RWPE1 (cell line): ENCODE measurements at places on chromosomes 1 and 21.

DNA sequence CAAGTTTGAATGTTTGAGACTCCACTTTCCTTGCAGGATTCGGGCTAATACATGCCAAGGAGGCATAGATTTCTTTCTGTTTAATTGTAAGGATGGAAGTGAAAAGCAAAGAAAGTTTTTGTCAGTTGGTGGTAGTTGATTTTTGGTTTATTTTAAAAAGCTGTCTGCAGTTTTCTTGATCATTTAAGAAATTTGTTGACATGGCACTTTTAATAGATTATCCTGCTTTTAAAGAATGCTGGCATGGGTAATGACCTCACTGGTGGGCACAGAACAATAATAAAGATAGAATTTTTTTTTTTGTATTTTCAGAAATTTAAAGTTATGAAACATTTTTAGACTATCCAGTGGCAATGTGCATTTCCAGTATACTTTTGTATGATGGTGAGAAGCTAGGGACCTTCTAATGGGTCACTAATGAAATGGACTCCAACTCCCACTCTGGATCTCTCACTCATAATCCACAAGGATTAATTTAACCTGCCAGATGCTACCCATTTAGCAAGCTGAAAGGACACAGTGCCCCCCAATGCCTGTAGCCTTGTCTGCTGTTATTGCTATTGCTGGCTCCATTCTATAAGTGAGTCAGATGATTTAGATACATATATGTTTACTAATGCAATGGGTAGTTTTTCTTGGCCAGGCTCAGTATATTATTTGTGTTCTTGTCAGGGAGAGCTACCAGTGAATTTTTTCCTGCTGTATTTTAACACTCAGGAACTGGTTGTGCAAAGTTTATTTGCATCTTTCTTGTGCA, 190.2 kb upstream of the SGIP1 start:
- no peak for DNase-seq

DNA sequence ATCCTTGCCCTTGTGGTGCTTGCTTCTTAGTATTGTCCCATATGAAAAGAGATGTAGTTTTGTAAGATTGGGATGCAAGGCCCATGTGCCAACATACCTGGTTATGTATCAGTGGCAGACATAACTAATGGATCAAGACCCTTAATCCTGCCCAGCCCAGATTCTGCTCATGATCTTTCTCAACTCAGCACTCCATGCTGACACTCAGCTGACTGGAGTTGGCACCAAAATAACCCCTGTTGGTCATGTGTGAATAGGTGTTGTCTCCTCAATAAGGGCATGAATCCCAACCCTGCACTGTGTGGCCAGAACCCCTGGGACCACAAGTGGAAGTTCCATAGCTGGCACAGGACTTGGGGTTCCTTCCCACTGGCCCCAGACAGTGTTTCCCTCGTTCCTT, 13.9 kb upstream of the CNR2 start:
- no peak for DNase-seq

DNA sequence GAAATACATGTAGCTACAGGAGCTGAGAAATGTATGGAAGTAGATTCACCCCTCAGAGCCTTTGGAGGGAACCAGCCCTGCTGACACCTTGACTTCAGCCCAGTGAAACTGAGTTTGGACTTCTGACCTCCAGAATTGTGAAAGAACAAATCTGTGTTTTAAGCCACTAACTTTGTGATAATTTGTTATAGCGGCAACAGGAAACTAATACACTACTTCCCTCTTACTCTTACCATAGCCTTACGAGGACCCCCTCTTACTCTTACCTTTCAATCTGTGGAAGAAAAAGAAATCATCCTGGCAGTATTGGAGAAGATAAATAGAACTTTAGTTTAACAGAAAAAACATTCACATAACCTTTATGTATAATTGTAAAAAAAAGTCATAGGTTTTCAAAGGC, 353.6 kb upstream of the USP24 start:
- DNase-seq: no peak

GRCh38 chr1:11298390-11299224, 25.6 kb downstream of the UBIAD1 start:
- no peak for DNase-seq

GRCh38 chr21:26120828-26121227, 49.7 kb downstream of the APP start:
- DNase-seq: peak; percentile 78

DNA sequence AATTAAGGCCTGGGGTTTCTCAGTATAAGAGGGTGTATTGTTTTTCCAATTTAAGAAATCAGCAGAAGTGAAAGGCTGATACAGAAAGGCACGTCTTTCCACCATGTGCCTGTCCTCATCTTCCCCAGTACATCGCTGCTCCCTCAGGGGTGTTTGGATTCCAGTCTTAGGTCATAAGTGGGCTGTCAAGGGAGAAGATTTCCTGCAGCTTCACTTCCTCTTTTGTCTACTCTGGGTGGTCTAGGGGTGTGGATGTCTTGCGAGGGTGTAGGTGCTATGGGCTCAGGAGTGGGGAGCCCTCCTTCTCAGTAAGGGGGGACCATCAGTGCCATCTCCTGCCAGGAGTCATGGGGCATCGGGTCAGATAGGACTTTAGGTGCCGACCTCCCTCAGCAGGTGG, 999.8 kb upstream of the NCAM2 start:
- DNase-seq: no peak

DNA sequence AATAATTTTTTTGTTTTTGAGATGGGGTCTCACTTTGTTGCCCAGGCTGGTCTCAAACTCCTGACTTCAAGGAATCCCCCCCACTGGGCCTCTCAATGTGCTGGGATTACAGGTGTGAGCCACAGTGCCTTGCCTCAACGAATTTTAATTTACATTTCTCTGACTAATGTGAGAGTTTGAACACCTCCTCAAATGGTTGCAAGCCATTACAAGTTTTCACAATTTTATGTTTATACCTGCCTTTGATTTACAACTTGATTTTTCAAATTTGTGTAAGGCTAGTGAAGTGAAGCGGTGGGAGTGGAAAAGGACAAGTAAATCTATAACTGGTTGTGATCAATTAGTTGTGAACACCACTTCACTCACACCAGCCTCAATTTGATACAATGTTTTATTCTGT, 8.9 kb upstream of the RHBDL2 start:
- DNase-seq: no peak

DNA sequence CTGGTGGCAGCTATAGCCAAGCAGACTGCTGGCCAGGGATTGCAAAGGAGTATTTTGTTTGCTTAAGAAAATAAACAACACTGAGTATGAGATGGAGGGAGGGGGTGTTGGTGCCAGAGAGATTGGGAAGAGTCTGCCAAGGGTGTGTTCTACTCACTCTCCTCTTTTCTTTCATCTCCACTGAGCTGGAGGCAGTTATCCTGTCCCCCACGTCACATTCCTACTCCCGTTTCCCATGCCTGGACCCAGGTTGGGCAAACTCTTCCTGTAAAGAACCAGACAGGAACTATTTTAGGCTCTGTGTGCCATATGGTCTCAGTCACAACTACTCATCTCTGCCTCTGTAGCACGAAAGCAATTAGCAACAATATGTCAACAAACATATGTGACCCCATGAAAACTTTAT, 1.4 kb upstream of the IL24 start:
- no peak for DNase-seq

DNA sequence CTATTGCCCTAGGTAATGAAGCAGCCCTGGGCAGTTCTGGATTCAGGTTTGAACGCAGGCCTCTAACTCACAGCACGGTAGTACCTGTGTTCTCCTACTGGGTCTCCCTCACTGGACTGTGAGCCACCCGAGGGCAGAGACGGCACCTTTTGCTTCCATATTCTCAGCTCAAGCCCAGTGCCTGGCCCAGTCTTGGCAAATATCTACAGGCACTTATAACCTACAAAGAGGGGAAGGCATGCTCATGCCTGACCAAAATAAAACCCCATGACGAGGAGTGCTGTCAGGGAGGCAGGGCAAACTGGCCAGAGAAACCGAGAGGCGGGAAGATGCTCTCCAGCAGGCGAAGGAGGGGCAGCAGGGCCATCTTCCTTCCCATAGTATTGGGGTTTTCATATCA, 91.1 kb downstream of the DDX20 start:
- DNase-seq: no peak

GRCh38 chr1:111803951-111804350, 48.2 kb downstream of the DDX20 start:
- no peak for DNase-seq

GRCh38 chr1:51347398-51348146, 17.2 kb upstream of the TTC39A start:
- no peak for DNase-seq

- DNase-seq: no peak
Measured at GRCh38 chr21:28754127-28754611, 238.5 kb downstream of the LTN1 start.

DNA sequence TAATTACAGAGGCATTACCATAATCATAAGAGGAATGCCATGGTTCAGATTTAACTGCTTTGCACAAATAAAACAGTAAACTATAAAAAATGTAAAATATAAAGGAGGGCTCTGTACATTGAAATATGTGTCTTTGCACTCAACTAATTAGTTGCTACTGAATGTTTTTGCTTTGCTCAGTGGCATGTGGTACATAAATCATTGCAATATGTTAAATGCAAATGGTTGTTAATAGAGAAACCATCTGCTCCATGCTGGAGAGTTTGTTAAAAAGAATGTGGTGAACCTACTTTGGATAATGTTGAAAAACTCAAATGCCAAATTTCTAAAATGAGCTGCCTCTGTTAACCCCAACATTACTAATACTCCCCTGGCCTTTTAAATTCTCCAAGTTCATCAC, 201.5 kb downstream of the NTNG1 start:
- DNase-seq: no peak

- no peak for DNase-seq
Measured at GRCh38 chr1:2121101-2121691, 71.0 kb downstream of the PRKCZ start.

- no peak for DNase-seq
Measured at GRCh38 chr1:193433599-193433998, 247.2 kb upstream of the B3GALT2 start.

DNA sequence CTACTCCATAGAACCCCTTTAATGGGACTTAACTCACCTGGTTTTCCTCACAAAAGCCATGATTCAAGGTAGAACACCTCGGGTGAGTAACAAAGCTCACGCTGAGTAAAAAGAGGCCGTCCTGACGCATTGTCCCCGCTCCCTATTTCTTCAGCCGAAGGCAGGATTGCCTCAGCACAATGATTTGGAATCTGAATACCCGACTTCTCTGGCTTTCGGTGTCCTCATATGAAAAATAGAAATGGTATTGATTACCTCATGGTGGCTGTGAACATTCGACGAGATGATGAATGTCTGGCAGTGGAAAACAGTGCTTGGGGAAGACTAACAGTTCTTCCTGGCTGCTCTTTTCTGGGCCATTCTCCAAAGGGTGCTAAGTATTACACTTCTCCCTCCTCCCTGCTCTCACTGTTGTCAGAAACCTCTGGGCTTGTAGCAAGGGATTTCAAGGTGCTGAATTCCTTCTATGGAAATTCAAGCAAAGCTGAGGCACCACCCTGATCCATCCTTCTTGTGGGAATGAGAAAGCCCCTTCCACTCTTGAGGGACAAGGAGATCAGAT, 148.3 kb downstream of the C1orf94 start:
- DNase-seq: no peak

DNA sequence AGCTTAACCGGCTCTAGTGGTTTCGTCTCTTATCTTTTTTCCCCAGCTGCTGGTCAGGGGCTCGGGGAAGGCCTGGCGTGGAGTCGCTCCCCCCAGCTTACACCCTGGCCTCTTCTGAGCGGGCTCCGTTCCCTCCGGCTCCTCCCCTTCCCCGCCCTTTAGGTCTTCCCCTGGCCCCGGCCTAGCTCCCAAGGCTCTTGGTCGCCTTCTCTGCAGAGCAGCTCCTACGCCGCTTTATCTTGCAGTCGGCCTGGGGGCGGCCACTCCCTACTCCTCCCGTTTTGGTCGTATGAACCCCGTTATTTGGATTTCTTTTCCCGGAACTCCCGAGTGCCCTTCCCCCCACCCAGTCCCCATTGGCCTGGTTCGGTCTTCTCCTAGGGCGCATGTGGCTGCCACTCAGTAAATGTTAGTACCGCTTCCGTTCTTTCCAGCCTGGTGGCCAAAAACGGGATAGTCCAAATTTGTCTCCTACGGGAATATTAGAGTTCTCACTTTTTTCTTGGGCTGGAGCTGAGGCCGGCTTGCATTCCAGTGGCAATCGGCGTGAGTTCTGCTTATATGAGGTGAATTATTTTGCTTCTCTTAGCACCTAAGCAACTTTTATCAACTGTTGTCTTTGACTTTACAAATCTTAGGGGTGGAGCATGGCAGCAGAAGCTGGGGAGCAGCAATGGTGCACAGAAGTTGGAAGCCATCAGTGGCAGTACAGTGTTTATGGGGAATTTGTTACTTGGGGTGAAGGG, 467 bp downstream of the THRAP3 start:
- peak; percentile 91 for DNase-seq

GRCh38 chr21:38921511-38922251, 116.0 kb downstream of the ETS2 start:
- DNase-seq: no peak

DNA sequence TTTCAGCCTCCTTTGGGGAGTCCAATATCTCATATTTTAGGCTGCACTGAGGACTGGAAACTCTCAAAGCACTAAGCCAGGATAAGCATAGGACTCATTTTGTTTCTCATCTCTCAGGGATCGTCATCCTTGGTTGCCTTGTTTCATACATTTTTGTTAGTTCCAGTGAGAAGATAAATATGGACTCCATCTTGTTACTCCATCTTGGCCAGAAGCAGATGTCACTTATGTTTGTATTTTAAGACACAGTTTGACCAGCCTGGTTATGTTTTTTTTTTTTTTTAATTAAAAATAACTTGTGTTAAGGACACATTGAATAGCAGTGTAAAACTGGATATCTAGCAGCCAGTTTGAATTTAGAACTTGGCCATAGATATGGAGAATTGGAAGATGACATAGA, 34.7 kb downstream of the DISP3 start:
- no peak for DNase-seq

DNA sequence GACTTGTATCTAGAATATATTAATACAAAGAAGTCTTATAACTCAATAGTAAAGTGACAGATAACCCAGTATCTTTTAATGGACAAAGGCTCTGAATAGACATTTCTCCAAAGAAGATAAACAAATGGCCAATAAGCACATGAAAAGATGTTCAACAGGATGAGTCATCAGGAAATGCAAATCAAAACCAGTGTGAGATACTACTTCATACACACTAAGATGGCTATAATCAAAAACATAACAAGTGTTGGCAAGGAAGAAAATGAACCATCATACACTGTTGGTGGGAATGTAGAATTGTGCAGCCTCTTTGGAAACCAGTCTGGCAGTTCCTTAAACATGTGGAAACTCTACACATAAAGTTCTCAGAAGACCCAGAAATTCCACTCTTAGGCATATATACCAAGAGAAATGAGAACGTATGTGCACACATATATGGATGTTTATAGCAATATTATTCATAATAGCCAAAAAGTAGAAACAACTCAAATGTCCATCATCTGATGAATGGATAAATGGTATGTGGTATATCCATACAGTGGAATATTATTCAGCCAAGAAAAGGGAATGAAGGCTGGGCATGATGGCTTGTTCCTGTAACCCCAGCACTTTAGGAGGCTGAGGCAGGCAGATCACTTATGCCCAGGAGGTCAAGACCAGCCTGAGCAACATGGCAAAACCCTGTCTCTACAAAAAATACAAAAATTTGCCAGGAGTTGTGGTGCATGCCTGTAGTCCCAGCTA, 9.9 kb upstream of the MPL start:
- no peak for DNase-seq
